H4 (cell line): ENCODE measurements at places on chromosomes 16 and 17.

DNA sequence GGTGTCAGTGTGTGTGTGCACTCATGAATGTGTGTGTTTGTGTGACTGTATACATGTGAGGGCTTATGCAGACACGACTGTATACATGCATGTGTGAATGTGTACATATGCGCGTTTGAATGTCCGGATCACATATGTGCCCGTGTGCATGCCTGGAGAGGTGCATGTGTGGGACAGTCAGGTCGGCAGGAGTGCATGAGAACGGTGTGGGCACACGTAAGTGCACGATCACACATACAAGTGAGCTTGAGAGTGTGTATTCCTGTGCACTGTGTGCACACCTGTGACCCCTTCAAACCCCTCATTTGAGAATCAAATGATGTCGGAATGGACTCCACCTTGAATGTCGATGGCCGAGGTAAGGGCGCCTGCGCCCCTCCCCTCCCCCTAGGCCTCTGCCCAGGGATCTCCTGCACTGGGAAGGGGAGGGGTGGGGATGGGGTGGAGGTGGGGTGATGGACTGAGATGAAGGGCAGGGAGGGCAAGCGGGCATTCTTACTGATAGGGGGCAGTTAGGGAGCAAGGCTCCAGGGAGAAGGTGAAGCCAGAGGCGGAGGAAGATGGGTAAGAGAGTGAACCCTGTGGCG lies 601 bp upstream of the NGFR start:
- no peak for DNase-seq

DNA sequence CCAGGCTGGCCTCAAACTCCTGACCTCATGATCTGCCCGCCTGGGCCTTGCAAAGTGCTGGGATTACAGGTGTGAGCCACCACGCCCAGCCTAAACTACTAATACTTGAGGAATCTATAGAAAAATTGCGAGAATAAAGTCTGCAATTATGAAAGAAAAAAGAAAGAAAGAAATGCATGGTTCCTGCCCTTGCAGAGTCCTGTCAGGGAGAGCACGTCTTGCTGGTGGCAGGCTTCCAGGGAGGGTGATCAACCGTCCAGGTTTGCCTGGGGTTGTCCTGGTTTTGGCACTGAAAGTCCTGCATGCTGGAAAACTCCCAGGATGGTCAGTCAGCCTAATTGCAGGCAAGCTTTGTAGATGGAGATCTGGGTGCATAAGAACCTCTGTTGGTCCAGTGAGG lies 21.5 kb upstream of the KIFC3 start:
- no peak for DNase-seq

GRCh38 chr16:12815361-12815760 lies 11.7 kb upstream of the CPPED1 start:
- no peak for DNase-seq

GRCh38 chr16:34078691-34079090 lies 619.3 kb downstream of the TP53TG3F start:
- DNase-seq: no peak

GRCh38 chr17:21505819-21506815 lies 130.0 kb downstream of the KCNJ12 start:
- no peak for DNase-seq

- no peak for DNase-seq
These were observed 9.5 kb downstream of the TBX21 start for GRCh38 chr17:47742319-47743181.

DNA sequence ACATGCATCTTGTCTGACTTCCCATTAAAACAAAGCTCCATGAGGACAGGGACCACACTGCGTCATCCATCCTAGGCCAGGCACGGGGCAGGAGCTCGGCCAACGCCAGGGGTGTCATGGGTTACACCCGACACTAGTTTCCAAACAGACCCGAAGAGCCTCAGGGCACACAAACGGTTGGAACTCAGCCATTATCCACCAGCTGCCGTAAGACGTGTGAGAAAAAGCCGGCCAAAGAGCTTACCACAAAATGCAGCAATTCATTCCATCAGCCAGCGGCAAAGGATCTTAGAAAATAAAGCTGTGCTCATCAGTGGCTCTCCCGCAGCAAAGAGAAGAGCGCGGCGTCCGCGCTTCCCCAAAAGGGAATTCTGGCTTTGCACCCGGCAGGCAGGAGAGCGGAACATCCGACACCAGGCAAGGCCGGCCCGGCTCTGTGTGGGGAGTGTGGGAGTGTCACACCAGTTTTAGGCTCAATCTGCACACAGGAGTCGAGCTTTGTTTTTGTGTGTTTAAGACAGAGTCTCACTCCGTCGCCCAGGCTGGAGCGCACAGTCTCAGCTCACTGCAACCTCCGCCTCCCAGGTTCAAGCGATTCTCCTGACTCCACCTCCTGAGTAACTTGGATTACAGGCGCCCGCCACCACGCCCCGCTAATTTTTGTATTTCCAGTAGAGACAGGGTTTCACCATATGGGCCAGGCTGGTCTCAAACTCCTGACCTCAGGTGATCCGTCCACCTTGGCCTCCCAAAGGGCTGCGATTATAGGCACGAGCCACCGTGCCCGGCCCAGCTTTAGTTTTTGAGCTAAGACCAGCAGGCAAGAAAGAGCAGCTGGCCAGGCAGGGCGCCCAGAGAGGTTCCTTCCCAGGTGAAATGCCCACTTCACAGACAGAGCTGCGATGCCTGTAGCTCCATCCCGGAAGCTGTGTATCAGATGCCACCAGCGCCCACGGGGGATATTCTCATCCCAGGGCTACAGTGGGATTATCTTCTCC lies 1.5 kb downstream of the SLC38A8 start:
- peak; percentile 38 for DNase-seq

DNA sequence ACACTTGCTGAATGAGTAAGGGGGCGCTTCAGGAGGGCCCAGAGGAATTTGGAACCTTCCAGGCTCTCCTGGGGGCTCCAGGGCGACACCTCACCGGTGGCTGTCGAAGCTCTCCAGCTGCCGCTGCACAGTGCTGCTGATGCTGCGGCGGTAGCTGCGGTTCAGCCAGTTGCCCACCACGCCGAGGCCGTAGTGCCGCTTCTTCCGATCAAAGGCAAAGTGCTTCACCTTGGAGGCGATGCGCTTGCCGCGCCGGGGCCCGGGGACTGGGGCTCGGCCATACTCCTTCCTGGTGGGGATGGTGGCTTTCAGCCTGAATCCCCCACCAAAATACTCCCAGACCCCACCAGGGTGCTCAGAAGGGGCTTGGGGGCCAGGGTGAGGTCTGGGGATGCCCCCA lies 9.3 kb downstream of the AANAT start:
- no peak for DNase-seq

DNA sequence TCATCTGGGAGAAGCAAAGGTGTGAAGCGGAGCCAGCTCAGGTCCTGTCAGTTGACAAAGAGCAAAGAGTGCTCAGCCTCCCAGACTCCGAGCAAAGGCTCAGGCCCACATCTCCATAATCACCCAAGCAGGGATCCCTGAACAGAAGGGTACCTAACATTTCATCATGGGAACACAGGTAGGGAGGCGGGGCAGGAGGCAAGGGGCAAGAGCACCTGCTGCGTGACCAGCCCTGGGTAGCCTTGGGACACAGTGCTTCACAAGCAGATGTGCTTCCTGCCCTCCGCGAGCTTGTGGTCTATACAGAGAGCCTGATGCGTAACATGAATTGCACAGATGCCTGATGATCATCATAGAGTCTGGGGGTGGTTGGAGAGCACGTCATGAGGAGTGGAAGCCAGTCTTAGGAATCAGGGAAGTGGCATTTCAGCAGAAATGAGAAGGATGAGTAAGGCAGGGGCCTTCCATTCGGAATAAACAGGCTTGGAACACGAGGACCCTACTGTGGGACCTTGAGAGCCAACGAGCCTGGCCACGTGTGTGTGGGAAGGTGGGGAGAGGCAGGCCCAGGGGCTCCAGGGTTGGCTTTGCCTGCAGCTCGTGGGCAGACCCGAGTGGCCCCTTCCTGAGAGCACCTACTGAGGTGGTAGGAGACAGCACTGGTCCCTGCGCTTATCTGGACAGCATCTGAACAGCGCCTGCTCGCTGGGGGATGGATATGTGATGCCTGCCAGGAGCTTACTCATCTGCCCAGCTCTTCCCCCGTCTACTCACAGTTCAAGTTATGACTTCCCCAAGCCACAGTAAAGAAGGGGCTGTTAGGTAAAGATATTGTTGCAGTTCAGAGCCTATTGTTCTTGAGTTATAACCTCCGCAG lies 125.8 kb downstream of the CCDC182 start:
- DNase-seq: no peak
